ENCODE measurements at places on chromosomes 11 and 22. TPM values are rescaled to one million over a fixed set of nuclear protein-coding genes. Genes with fewer than 3 reads are reported as not detected.

The SAC3D1 gene
- total RNA-seq: 48.2 TPM

The CAVIN3 gene
- 24.0 TPM for total RNA-seq

The FADS2 gene
- 392 TPM for total RNA-seq

The NFAM1 gene
- total RNA-seq: not detected

The TMEM138 gene
- 104 TPM for total RNA-seq

The MN1 gene
- 2.7 TPM for total RNA-seq

The OR51I1 gene
- total RNA-seq: not detected

The FIBIN gene
- not detected for total RNA-seq

The EPS8L2 gene
- total RNA-seq: 114 TPM

The TCIRG1 gene
- 131 TPM for total RNA-seq

The RAD9A gene
- 29.0 TPM for total RNA-seq
